AG08396 (cell line): ENCODE measurements at places on chromosomes 12 and 14.

DNA sequence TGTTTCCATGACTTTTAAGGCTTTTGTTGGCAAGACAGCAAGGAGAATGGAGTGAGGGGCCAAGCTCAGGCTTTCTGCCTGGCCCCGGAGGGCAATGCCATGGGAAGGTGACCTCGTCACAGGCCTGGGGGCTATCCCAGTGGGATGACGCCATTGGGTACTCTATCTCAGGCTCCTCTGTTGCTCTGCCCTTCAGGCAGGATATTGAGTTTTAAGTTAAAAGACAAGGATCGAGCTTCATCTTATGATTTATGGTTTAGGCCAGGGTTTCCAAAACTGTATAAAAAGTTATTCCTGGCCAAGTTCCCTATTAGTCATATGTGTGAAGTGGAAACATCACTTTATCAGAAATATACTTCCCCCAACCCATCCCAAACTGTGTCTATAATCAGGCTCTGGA lies 127.7 kb downstream of the ZFP36L1 start:
- DNase-seq, result no peak

GRCh38 chr14:62645649-62646048 lies 399.6 kb downstream of the KCNH5 start:
- DNase-seq, result no peak

GRCh38 chr12:76896274-76896673 lies 17.5 kb upstream of the CSRP2 start:
- no peak for DNase-seq

DNA sequence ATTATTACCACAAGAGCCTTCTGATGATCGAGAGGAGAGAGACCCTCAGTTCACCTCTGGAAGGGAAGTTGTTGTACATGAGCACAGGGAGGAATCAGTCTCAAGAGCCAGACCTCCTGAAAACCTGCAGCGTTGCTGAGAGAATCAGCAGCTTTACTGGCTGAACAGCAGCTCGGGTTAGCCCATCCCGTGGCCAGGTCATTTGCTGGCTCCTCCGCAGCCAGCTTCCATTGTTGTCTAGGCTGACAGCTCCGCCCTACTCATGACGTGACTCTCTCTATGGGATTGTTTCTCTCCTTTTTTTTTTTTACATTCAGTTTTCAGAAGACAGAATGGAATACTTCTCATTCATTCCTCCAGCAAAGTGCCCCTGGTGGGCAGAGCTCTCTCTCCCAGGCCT lies 69.9 kb downstream of the TGFB3 start:
- no peak for DNase-seq

DNA sequence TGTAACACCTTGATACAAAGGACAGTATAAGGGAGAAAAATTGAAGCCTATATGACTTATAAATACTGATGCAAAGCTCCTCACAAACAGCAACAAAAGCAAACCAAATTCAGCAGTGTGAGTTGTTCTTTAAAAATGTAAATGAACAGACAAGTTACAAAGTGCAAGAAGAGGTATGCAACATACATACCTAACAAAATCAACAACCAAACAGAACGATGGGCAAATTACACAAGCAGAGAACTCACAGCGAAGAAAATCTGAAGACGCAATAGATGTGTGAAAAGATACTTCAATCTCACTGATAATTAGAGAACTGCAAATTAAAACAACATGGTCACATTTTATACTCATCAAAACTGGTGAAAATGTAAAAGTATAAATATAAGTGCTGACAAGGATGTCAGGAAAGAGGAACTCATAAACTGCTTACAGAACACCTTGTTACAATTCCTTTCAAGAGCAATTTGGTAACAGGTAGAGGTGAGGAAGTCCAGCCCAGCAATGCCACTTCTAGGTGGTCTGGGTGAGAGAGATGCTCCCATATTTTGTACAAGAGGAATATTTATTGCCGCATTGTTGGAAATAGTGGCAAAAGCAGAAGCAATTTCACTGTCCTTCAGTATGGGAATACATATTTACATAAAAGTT lies 47.3 kb downstream of the CORO1C start:
- no peak for DNase-seq

GRCh38 chr12:63978519-63978918 lies 134.0 kb downstream of the SRGAP1 start:
- no peak for DNase-seq

DNA sequence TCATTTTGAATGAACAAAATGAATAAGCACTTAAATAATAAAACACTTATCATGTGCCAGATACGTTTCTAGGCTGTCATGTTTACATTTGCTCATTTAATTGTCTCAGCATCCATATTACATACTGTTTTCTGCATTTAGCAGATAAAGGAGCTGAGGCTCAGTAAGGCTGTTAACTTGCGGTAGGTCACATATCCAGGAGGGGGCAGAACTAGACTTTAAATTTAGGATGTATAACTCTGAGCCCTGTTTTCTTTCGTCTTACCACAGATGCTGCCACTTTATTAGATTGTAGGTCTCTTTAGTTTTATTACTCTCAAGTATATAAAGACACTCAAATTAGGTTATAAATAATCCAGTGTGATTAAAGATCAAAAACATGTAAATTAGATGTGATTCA lies 17.7 kb downstream of the IRAK4 start:
- peak; percentile 22 for DNase-seq

DNA sequence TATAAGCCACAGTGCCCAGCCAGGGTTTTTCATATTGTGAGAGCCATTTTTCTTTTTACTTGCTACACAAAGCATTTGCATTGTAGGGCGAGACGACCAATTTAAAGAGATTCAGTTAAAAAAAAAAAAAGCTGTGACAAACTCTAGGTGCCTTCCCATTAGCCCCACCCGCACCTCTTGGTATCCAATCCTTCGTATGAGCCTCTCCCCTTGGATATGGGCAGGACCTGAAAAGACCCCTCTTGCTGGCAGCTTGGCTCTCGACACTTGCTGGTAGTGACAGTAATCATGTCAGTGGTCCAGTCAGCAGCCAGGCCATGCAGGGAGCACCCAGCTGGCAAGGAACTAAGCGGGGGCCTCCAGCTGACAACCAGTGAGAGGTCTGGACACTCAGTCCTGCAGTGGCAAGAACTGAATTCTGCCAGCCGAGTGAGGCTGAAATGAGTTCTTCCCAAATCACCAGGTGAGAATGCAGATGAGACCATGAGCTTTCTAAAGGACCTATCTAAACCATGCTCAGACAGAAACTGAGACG lies 46.5 kb downstream of the SINHCAF start:
- no peak for DNase-seq

DNA sequence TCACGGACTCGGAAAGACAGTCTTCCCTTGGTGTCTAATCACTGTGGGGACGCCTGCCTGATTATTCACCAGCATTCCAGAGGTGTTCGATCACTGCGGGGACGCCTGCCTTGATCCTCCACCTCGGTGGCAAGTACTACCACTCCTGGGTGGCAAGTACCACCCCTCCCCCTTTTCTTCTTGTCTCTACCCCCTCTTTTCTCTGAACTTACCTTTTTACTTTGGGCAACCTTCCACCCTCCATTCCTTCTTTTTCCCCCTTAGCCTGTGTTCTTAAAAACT lies 12.0 kb upstream of the LGMN start:
- DNase-seq, result no peak

DNA sequence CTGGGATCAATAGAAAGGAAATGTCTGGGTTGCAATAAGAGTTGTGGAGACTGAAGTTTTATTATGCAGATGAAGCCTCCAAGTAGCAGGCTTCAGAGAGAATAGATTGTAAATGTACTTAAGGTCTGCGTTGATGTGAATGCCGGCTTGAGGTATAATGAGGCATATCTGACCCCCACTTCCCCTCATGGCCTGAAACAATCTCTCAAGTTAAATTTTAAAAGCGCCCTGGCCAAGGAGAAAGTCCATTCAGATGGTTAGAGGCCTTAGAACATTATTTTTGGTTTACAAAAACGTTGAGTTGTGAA lies 28.3 kb upstream of the HIGD1C start:
- DNase-seq, result no peak

DNA sequence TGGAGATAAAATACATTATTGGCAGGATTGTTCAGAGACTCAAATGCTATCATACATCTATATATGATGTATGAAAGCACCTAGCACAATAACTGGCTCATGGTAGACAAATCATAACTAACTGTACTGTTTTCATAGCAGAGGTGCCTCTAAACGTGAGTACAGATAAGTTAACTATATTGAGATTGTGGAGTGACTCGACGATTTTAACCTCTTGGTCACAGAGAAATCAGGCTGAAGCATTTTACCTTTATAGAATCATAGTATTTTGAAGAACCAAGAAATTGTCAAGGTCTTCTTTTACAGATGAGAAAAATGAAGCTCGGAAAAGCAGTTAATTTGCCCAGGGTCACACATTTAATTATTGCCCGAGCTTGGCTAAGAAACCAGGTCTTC lies 666 bp upstream of the DERA start:
- DNase-seq, result no peak

GRCh38 chr14:44030831-44031383 lies 476.2 kb downstream of the FSCB start:
- DNase-seq, result no peak

- DNase-seq, result no peak
Observed at GRCh38 chr14:56216626-56217379, 98.6 kb downstream of the PELI2 start.

GRCh38 chr12:85275374-85275773 lies 4.6 kb upstream of the ALX1 start:
- DNase-seq, result no peak

DNA sequence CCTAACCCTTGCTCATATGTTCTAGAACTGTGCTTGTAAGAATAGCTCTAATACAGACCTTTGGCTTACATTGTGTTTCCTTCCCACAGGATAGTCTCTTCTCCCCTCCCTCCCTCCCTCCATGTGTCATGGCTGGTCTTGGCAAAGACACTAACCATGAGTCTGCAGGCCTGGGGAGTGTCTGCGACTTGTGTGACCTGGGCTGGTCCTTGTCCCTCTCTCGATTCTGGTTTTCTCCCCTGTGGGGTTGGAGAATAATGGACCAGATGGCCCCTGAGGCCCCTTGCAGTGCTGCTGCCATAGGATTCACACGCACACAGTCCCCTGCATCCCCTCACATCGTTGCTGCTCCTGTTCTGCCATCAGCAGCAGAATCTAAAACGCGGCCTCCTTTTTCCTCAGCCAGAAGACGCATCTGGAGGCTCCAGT lies 30.3 kb downstream of the DEGS2 start:
- peak; percentile 78 for DNase-seq

DNA sequence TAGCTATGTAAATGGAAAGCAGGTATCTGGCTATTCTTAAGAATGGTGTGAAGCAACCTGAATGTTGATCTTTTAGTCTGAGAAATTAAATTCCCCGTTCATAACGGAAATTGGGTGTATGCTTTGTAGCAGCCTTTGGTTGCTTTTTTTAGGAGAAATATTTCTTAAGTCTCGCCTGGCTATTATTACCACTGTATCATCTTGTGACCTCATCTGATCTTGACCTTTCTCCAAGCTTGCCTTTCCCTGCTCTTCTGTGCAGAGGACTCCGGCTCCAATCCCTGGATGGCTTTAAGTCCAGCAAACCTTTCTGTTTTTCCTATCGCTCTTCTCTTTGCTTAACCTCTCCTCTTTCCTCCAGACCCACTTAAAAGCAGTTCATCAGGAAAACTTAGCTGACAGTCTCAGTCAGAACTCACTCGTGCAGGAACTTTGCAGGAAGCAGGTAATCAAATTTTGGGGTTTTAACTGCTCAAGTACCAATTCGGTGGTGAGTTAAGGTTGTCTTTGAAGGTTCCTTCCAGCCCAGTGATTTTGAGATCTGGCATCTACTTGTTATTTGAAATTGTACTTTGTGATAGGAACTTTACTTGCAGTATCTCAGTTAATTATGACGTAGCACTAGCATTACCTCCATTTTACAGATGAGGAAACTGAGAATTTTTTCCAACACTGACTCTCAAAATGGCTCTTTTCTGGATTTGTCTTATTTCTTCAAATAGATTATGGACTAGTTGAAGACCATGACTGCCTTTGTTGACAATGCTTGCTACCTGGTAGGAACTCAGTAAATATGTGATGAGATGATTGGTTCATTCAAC lies 14.1 kb downstream of the PPFIBP1 start:
- DNase-seq, result no peak

DNA sequence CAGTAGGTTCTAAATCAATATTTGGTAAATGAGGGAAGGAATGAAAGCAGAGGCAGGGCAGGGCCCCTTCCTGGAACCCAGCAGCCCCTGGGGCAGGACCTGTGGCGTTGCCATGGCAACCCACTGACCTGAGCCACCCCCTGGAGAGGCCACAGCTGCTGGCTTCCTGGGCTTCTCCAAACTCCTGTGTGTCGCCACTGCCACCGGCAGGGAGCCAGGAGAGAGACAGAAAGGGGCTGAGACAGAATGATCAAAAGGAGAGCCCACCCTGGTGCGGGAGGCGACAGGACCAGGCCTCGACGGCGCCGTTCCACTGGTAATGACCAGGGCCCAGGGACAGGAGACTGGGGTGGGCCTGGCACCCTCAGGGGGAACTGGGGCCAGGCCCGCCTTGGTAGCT lies 18.2 kb downstream of the RFX4 start:
- DNase-seq, result no peak

- DNase-seq, result no peak
Observed at GRCh38 chr12:22803725-22804124, 178.8 kb downstream of the ETNK1 start.

DNA sequence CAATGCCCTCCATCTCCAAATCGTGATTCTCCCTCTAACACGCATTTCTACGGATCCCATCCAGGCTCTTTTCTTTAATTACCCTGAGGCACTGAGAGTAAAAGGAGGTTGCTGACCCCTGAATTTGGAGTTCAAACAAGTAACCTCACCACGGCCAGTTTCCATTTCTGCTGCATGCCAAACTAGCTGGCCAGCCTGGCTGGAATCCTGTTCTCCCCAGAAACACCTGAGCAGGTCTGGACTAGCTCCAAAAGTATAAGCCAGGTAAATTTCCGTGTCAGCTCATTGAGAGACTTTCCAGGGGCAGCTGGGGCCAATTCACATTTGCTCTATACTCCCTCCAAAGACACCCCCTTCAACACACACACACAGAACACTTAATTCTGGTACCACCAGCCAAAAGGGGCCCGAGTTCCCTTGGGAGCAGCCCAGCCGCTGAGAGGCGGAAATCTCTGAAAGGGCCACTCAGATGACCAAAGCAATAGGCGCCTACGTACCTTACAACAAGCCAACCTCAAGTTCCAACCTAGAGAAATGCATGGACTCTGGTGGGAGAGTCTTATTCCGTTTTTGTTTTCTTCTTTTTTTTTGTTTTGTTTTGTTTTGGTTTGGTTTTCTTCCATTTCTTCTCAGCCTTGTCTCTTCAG lies 131.4 kb downstream of the NDUFA12 start:
- no peak for DNase-seq

- DNase-seq, result no peak
Observed at GRCh38 chr12:83389237-83389996, 702.7 kb downstream of the TMTC2 start.

DNA sequence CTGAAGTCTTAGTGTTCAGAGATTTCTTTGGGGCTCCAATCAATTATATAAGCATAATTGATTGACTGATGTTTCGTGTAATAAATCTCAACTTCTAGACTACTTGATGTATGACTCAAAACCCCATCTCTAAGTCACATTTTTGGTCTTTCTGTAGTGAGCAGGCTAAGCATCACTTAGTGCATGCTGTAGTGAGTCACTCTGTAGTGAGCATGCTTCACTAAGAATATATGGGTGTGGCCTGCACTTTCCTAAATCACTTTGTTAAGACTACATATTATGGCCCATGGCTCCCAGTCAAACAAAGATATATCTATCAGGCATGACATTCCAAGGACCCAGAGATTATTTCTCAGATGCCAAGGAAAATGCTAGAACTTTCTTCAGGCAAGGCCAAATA lies 909.4 kb upstream of the LRFN5 start:
- DNase-seq, result no peak
